ENCODE measurements at places on chromosomes 2 and 18. TPM values are rescaled to one million over a fixed set of nuclear protein-coding genes. Genes with fewer than 3 reads are reported as not detected.
A peak's percentile ranks its signal among the peaks of the same experiment; 100 is the strongest.

Gene CNDP1
- total RNA-seq: not detected

Gene ADCY3
- 28.5 TPM for total RNA-seq

Gene EGR4
- not detected for total RNA-seq

Gene MPP4
- 6.8 TPM for total RNA-seq

Gene MC4R
- 3.9 TPM for total RNA-seq

Gene MROH2A
- 0.48 TPM for total RNA-seq

Gene EVA1A
- total RNA-seq: 24.6 TPM

Gene OTOS
- total RNA-seq: not detected

Gene CRYBA2
- total RNA-seq: not detected

Gene TUBA3E
- total RNA-seq: not detected

Gene TMEM247
- not detected for total RNA-seq

Gene ANKRD30B
- total RNA-seq: 26.2 TPM

GRCh38 chr2:172397148-172397834 is 30.1 kb upstream of the ITGA6 start:
- DNase-seq: no peak

GRCh38 chr2:67650291-67651133 is 253.4 kb downstream of the ETAA1 start:
- DNase-seq: peak; percentile 89

DNA sequence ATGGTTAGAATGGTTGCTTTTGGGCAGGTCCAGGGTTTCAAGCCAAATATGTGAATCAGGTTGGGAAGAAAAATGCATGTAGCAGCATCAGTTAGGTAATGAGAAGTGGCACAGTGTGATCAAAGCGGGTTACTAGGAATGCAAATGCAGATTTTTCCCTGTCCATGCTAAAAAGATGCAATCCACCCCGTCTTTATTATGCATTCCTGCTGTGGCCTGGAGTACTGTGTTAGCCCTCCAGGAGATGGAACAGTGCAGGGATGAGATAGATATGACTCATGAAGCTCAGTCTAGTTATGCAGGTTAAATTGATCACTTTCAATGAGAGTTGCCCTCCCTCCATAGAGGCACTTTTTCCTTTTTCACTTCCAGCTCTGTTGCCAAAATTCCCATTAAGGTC is 283.8 kb downstream of the CTNNA2 start:
- no peak for DNase-seq

DNA sequence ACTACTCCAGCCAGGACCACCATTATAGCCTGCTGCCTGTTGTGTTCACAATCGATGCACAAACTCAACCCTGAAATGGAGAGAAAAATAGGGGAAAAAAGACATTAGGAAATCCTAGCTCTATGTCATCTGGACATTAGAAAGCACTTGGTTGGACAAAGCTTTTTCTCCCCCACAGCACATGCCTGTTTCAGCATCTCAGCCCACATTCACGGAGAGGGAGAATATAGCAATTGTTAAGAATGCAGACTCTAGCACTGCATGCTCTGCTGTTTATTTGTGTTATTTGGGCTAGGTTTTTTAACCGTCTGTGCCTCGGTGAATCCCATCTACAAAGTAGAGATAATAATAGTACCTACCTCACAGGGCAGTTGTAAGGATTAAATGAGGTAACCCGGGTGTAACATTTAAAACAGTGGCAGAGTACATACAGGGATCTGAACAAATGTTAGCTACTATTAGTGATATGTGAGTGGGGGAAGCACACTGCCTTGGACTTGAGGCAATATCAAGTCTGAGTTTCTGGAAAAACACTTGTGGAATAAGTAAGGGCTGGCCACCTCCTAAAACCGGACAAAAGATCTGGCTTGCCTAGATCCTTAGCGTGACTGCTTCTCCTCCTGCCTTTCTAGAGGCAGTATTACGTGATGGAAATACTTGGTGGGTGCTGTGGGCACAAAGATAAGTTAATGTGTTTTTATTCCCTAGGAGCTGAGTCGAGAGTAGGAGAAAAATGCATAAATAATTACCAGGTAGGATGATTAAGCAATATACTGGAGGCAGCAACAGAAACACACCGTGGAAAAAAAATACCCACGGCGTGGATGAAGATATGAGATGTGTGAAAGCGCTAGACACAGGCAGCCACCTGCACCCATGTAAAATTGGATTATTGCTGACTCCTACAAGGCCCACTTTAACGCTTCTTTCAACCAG is 1.0 kb upstream of the PPP1CB start:
- DNase-seq: peak; percentile 44

DNA sequence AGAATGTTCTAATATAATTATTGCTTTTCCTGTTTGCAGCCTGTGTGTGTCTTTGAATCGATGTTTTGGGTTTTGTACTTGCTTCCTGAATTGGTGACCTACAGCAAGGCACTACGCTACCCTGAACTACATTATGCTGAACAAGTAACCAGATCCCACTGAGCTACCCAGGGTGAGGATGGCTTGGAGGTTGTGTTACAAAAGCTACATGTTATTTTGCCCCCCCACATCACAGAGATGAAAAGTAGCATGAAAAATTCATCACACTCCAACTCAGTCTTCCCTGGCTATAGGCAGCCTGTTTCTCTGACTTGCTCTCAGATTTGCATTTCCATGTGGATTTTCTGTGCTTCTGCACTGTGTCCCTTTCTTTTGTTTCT is 162.1 kb downstream of the LDLRAD4 start:
- DNase-seq: no peak

DNA sequence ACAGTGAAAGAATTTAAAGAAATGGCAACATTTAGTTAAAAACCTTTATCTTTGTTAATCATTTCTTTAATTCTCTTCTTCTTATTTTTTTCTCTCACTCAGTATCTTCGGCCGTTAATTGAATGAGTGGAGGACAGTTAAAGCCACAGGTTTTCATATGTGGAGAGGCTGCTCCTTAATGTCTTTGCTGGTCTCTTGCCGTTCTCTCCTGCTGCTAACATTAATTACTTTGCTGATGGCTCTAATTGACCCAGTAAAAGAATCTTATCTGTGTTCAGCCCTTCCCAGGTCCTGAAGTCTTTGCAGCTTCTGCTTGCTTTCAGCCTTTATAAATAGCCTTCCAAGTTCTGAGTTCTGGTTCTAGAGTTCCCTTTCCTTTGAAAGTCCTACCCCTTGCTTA is 77.1 kb downstream of the ADAM23 start:
- DNase-seq: no peak

GRCh38 chr18:23964282-23965238 is 50.0 kb upstream of the TTC39C start:
- DNase-seq: no peak

DNA sequence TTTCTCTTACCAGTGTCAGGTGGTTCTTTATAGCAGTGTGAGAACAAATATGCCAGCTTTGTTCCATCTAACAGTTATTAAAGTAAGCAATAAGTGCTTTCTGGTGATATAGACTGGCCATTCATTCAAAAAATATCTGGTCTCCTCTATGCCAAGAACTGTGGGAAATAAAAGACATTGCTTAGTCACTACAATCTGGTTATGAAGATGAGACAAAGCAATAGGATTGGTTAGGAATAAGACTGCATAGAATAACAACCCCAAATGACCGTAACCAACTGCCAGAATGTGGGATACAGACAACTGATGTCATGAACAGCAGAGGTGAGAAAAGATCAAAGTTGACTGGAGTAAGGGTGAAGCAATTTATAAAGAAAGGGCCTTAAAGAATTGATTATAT is 83.8 kb downstream of the MBD2 start:
- no peak for DNase-seq

DNA sequence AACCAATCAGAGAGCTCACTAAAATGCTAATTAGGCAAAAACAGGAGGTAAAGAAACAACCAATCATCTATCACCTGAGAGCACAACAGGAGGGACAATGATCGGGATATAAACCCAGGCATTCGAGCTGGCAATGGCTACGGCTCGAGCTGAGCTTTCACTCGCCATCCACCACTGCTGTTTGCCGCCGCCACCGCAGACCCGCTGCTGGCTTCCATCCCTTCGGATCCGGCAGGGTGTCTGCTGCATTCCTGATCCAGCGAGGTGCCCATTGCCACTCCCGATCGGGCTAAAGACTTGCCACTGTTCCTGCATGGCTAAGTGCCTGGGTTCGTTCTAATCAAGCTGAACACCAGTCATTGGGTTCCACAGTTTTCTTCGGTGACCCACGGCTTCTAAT is 236.7 kb upstream of the DLGAP1 start:
- no peak for DNase-seq

DNA sequence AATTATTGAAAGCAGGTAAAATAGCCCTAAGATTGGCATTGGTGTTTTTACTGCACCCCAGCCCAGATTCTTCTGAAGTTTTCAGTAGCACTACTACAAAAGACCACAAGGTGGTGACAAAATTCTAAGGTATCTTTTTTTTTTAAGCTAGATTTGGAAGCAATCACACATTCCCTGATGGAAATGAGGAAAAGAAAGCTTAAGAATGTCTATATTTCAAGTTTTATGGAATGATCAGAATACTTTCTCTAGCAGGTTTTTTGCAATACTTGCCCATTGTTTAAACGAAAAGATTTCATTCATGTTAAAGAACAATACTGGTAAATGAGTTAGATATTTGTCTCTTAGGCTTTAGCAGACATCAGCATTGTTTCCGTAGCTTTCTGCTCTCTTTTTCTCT is 32.1 kb upstream of the ZNF638 start:
- peak; percentile 33 for DNase-seq

DNA sequence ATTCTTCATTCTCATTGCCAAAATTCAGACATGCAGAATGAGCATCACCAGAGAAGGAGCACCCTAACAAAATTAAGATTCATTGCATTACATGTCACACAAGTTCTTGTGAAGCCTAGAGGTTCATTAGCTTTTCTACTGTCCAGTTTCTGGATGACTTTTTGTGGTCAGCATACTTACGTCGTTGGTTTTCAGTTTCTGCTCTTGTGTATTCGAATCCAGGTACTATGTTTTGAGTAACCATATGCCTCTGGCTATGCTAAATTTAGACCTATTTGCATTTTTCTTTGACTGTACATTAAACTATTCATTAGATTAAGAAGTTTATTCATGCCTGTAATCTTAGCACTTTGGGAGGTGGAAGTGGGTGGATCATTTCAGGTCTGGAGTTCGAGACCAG is 251.3 kb downstream of the PARD3B start:
- no peak for DNase-seq

DNA sequence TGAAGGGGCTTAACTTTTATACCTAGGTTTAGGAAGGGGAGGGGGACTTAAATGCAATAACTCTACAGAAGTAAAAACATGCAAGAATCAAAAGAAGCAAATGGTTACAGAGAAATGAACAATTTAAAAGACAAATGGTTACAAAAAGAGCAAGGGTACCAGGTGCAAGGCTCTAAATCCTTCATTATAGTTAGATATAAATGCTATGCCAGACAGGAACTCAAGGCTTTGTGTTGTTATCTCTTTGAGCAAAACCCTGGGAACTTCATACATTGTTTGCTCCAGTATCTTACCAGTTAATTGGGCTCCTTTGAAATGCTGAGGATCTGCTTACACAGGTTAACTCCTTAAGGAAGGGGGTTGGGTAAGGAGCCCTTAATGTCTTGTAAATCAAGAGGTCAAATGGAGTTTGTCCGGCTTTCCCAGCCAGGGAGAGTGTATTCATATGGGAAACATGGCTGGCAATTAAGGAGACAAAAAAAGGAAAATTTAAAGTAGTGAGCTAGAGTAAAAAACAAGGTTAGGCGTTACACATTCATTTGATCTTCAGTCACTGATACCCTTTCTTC is 347.5 kb downstream of the CELF4 start:
- DNase-seq: no peak

- no peak for DNase-seq
These were observed 18.6 kb upstream of the SCRN3 start for GRCh38 chr2:174376967-174377366.

DNA sequence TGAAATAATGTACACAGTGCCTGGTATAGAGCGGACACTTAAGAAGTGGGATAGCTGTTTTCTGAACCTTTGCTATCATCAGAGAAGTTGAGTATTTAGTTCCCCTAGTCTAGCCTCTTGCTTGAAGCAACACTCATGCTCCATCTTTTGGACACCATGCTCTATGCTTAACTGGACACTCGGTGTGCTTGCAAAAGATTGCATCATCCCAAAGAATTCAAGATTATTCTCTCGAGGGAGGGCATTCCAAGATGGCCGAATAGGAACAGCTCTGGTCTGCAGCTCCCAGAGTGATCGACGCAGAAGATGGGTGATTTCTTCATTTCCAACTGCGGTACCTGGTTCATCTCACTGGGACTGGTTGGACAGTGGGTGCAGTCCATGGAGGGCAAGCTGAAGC is 143.9 kb upstream of the FSHR start:
- DNase-seq: no peak

DNA sequence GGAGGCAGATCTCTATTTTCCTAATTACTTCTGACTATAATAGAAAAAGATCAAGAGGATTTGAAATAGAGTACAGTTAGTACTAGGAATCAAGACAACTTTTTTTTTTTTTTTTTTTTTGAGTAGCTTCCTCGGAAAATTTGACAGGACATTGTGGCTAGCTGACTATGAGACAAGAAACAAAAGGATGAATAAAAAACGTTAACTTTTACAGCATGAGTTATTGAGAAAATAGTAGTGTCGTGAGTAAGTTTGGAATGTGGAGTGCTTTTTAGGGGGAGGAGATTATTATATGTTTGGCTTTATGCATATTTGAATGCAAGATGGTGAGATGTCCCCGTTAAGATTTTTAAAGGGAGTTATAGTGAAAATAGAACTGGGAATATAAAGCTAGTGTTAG is 27.7 kb upstream of the CPS1 start:
- no peak for DNase-seq

- no peak for DNase-seq
These were observed 7.4 kb downstream of the ASXL3 start for GRCh38 chr18:33585431-33585775.

All from A172 (cell line).